Peyer's patch (tissue), 4 donors: ENCODE measurements at places on chromosomes 7 and 10.

- no peaks in the 10 kb centered on the region for H3K4me1 ChIP-seq
- H3K36me3 ChIP-seq = no peaks in the 10 kb centered on the region
- no peaks in the 10 kb centered on the region for H3K27me3 ChIP-seq
- H3K4me3 ChIP-seq = no peak overlapping the region
- DNase-seq = no peak
- no peak overlapping the region for H3K27ac ChIP-seq
Observed at GRCh38 chr7:6278749-6279310, 6.4 kb upstream of the CYTH3 start.

DNA sequence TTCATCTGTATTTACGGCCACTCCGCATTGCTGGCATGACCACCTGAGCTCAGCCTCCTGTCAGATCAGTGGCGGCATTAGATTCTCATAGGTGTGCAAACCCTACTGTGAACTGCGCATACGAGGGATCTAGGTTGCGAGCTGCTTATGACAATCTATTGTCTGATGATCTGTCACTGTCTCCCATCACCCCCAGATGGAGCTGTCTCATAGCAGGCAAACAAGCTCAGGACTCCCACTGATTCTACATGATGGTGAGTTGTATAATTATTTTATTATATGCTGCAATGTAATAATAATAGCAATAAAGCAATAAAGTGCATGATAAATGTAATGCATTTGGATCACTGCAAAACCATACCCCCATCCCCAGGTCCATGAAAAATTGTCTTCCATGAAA, 1172.9 kb upstream of the AUTS2 start:
- no peak overlapping the region for H3K27ac ChIP-seq
- H3K4me3 ChIP-seq = no peak overlapping the region
- no peaks in the 10 kb centered on the region for H3K36me3 ChIP-seq

DNA sequence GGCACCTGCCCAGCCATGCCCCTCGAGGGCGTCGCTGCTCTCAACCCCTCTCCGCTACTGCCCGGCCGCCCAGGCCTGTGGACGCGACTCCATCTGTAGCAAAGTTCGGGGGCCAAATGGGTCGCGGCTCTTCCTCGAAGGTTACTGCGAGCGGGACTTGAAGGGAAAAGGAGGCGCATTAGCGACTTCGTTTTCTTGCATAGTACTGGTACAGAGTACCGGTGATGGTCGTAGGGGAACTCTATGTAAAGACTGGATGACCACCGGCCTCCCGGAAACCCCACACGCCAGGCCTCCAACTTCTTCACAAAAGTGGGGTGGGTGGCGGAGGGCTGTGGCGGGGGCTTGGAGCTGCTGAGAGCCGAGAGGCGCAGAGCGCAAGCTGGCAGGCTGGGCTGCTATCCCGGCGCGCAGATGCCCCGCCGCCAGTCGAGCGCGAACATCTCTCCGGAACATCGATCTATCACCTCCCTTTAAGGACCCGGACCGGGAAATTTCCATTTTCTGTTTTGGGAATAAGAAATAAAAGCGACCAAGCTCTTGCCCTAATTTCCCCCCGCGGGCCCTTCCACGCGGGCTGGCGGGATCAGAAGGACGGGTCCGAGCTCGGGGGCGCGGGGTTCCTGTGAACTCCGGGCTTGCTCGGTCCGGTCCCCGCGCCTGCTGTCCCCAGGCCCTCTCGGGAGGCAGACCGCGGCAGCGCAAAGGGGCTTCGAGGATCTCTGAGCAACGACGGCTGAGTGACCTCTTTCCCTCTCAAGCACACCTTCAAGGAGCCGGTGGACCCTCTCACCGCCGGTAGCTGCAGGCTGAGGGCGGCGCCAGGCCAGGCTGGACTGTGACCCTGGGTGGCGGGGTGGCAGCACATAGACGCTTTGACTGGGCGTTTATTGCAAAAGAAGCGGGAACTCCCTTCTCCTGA, 12.2 kb upstream of the FEZF1 start:
- no peaks in the 10 kb centered on the region for H3K36me3 ChIP-seq
- H3K27me3 ChIP-seq = no peaks in the 10 kb centered on the region
- DNase-seq = no peak
- H3K27ac ChIP-seq = no peak overlapping the region
- H3K4me3 ChIP-seq = peak overlapping the region; percentile 19

DNA sequence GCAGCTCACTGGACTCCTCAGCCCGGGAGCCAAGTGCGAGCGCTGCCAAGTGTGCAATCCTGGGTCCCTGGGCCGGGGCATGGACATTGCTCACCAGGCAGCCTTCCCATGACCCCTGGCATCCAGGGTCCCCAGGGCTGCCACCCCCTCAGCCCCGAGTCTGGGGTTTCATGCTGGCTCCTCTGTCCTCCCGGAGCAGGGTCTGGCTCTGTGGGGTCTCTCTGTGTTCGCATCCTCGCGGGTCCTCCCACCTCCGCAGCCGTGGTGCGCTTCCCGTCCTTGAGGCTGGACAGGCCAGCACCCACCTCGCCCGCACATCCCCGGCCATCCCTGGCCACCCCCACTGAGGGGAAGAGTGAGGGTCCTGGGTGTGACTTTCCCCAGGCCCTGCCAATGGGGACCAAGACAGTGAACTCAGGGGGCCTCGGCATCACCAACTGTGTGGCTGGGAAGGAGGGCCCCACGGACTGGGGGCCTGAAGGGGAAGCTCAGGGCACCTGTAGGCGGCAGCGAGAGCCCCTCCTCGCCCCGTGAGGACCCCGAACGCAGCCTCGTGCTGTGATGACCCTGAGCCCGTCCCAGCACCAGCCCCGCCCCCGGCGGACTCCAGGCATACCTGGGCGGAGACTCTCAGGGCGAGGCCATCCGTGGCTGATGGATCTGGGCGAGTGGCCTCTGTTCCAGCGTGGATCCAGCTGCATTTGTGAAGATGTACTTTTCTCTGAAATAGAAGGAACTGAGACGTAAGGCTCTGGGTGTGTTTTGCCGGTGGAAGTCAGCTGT, 50.3 kb upstream of the CFAP46 start:
- no peak overlapping the region for H3K27ac ChIP-seq
- no peaks in the 10 kb centered on the region for H3K4me1 ChIP-seq
- H3K4me3 ChIP-seq = no peak overlapping the region
- H3K36me3 ChIP-seq = no peaks in the 10 kb centered on the region

DNA sequence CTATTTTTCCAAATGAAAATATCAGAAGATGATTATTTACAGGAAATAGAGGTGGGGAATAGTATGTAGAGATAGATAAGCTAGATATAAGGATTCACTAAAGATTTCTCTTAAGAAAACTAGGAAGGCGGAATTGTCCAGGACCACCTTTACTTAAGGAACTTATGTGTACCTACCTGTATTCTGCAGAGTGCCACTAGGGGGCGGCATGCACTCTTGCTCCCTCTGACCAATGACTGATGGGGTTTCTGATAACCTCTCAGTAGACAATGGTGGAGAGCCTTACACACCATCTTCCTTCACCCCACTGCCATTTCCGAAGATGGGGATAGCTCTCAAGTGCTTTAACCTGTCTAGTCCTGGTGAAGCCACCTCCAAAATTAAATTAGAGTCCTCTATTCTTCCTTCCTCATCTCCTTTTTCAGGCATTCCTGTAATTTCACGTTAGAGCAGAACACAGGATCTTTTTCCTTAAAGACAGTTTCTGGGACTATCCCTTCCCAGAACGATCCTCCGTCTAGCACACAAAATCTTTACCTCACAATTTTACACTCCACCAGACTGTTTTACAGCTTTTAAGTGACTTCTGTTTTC, 453.1 kb downstream of the SORCS1 start:
- no peak overlapping the region for H3K27ac ChIP-seq
- no peak overlapping the region for H3K4me3 ChIP-seq
- H3K36me3 ChIP-seq = no peaks in the 10 kb centered on the region
- no peaks in the 10 kb centered on the region for H3K4me1 ChIP-seq
- H3K27me3 ChIP-seq = no peaks in the 10 kb centered on the region
- DNase-seq = no peak

DNA sequence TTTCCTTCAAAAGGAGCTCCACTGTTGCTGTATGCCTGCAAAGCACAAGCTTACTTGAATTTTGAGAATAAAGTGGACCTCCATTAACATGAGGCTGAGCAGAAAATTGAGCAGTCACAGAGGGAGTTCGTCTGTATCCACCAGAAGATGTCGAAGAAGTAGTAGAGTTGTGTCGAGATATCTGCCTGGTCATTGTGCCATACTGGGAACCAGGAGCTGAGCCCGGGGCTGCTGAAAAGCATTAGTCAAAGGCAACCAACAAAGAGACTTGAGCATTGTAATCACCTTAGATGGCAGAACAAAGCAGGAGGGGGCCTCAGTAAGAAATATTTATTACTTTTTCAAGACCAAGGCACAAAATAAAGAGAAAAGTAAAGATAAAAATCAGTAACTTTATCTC, 61.5 kb downstream of the PDSS1 start:
- no peaks in the 10 kb centered on the region for H3K36me3 ChIP-seq
- no peaks in the 10 kb centered on the region for H3K27me3 ChIP-seq
- no peak for DNase-seq
- no peaks in the 10 kb centered on the region for H3K4me1 ChIP-seq
- no peak overlapping the region for H3K4me3 ChIP-seq

GRCh38 chr10:101725296-101726114, 30.5 kb upstream of the FBXW4 start:
- no peak overlapping the region for H3K27ac ChIP-seq
- no peak for DNase-seq
- no peaks in the 10 kb centered on the region for H3K36me3 ChIP-seq
- no peaks in the 10 kb centered on the region for H3K27me3 ChIP-seq
- no peaks in the 10 kb centered on the region for H3K4me1 ChIP-seq

- no peaks in the 10 kb centered on the region for H3K36me3 ChIP-seq
- H3K4me3 ChIP-seq = no peak overlapping the region
- H3K27me3 ChIP-seq = no peaks in the 10 kb centered on the region
- H3K27ac ChIP-seq = no peak overlapping the region
- H3K4me1 ChIP-seq = no peaks in the 10 kb centered on the region
- DNase-seq = no peak
Observed at GRCh38 chr7:135179321-135179925, 8.9 kb upstream of the CYREN start.
